ENCODE measurements at places on chromosomes 3 and 15.

DNA sequence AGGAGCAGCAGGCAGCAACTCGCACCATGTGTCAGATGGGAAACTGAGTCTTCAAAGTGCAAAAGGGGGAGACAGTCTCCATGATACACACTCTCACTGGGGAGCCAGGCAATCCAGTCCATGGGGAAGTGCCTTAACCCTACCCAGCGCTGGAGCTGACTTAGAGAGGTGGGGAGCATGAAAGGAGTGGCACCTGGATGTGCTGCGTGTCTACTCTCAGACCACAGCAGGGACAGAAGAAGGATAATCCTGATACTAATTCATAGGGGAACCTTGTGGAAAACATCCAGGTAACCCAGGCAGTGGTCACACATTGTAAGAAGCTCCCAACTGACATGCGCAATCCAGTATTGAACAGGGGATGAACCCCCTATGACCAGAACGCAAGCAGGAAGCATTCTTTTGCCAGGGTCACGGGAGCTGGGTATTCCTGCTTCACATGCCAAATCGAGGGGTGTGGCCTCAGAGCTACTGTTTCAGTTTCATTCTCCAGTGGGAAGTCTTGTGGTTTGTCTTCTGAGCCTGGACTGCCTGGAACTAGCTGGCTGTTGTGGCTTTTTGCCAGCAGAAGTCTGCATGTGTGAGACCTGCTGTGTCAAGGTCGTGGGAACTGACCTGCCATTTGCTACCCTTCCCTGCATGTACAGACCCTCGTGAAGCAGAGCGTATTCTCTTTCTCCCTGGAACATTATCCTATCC is 367.6 kb upstream of the NDN start:
- no peak for DNase-seq

DNA sequence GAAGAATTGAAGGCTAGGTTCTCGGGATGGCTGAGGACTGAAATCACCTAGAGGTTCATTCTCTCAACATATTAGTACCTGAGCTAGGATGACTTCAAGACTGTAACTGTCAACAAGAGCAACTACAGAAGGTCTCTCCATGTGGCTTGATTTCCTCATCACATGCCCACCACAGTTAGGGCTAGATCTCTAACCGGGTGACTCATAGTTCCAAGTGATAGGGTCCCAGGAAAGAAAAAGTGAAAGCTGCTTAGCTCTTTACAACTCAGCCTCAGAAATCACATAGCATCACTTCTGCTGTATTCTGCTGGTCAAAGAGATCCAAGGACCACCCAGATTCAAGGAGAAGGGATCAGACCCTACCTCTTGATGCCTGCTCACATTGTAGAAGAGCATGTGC is 165.4 kb upstream of the AGTR1 start:
- no peak for DNase-seq

GRCh38 chr15:68552773-68553172 is 26.0 kb upstream of the CORO2B start:
- DNase-seq = no peak

- no peak for DNase-seq
Measured at GRCh38 chr3:41000471-41000870, 198.8 kb upstream of the CTNNB1 start.

DNA sequence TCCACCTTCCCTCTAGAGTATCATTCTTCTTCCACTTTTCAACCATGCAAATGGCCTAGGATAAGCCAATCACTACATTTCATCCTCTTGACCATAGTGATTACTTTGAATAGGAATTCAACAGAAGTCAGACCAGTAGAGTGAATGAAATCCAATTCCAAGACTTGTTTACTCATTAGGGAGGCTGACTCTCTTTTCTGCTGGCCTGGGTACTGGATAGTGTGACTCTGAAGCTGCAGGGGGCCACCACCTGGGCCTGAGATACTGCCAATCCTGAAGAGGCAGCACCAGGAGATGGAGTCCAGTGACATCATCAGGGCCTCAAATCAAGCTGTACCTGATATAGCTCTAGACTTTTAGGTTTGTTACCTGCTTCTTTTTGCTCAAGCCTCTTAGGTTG is 7.0 kb upstream of the FSTL1 start:
- no peak for DNase-seq

- DNase-seq = no peak
Measured at GRCh38 chr15:89976246-89976600, 24.9 kb upstream of the ZNF710 start.

DNA sequence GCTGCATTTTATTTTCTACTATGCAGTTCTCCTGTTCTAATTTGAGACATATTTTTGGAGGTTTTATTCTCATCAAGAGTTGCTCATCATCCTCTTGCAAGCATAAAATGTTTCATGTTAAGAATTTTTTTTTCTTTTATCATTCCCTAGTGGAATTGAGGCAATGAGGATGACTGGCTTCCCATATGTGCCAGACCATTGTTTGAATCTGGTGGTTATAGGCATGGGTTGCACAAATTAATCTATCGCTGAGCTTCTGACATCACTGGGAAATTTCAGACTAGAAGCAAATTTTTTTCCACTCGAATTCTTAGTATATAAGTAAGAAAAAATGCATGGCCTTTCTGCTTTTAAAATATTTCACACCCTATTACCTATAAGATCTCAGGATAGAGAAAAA is 279.1 kb upstream of the PLSCR5 start:
- DNase-seq = no peak

GRCh38 chr3:154121701-154122551 is 736 bp downstream of the ARHGEF26 start:
- no peak for DNase-seq

DNA sequence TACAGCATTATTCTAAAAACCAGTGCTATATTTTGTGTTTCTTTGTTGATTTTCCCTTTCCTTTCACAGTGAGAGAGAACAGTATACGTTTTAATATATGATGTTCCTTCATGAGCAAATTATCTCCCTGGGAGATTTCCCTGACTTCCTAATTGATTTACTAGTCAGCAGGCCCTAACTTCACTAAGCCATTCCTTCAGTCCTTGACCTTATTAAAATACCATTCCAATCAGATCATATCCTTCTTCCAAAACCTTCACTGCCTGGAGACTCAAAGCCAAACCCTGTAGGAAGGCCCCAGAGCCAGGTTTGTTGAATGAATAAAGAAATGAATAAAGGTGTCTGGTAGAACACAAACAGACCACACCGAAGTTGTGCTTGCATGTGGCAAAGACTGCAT is 43.8 kb upstream of the ARHGEF3 start:
- DNase-seq = no peak

GRCh38 chr3:57060089-57060821 is at the start of gene SPATA12:
Gene SPATA12, plus strand, starts transcription at chr3:57060664. Its CDS starts 13,031 bp downstream, at chr3:57073695.
- DNase-seq = no peak

- DNase-seq = no peak
Measured at GRCh38 chr15:42721016-42721415, 15.9 kb downstream of the CDAN1 start.

DNA sequence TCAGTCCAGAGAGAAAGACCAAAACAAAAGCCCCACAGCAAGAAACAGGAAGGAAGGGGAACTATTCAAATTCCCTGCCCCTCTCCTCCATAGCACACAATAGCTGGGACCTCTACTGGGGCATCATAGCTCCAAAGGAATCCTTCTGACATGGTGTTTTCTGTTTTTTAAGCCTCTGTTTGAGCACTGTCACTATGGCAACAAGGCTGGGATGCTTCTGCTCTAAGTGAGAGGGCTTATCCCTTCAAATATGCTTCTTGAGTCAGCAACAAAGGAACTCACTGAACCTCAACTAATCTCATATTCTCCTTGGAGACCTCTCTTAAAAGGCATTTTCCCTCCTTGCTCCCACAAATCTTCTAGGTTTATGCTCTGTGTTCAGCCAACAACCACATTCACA is 40.5 kb downstream of the MYLK start:
- no peak for DNase-seq

- DNase-seq = peak; percentile 5
Measured at GRCh38 chr3:193040836-193041672, 123.4 kb upstream of the MB21D2 start.
